ENCODE measurements at places on chromosomes 2 and 18.

- DNase-seq = no peak
Measured at GRCh38 chr2:240916571-240917008, 10.5 kb downstream of the CROCC2 start.

GRCh38 chr18:43819397-43819796 is 542.1 kb upstream of the SYT4 start:
- DNase-seq = no peak

DNA sequence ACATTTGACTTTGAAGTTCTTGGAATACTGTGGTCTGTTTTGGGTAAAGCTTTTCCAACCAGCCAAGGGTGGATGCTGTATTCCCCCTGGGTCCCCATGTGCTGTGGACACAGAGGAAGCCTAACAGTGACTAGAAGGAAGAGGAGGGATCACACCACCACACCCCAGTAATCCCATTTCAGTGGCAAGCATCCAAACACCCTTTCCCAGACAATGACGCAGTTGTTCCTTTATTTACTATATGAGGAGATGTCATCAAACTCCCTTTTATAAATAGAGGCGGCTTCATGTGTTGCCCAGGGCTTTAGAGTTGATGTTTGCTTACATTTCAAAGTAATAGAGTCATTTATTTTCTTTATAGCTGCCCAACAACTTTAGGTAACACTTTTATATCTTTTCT is 959.4 kb upstream of the GYPC start:
- DNase-seq = no peak

DNA sequence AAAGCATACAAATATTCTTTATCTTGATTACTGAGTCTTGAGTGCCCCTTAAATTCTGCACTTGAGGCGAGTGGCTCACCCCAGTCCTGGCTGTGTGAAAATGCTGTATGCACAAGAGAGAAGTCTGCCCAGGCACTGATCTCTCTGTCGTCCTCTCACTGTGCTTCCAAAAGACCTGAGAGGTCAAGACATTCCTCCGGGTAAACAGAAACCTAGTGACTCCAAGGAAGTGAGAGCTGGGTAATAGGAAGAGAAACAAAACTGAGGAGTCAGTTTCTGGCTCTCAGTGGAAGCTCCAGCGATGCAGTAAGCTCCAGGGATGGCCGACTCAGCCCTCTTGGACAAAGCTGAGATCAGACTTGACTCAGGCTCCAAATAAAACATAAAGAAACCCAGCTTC is 70.9 kb downstream of the AAK1 start:
- DNase-seq = no peak

DNA sequence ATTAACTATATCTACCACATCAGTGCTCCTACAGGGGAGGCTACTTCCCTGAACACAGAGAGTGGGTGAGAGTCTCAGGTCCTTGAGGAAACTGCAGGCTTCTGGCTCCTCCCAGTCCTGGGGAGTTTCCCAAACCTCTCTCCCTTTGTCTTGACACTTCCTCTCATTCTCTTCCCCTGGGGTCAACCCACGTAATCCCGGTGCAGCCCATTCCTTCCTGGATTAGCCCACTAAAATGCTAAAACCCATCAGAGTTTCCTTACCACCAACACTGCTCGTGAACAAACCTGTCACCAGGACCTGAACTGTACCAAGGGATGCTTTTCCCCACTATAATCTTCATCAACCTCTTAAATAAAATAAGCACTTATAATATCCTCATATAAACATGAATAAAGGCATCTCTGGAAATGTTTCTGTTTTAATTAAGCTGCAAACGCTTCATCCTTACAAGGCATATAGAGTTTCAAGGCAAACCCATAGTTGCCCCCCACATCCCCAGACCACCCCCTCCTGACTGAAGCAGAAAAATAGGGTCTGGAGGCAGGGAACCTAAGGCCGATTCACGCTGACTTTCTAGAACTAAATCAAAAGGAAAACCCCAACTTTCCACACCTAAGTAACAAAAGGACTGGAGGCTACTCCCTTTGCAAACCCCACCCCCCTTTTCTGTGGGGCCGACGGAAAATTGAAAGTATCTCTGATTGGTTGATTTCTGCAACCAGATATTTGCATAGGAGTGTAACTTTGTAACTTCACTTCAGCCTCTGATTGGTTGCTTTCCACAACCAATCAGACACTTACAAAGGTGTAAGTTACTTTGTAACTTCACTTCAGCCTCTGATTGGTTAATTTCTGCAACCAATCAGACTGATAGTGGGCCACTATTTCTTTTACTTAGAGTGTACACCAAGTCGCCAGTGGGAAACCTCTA is 19.0 kb downstream of the TMSB10 start:
- DNase-seq = no peak

DNA sequence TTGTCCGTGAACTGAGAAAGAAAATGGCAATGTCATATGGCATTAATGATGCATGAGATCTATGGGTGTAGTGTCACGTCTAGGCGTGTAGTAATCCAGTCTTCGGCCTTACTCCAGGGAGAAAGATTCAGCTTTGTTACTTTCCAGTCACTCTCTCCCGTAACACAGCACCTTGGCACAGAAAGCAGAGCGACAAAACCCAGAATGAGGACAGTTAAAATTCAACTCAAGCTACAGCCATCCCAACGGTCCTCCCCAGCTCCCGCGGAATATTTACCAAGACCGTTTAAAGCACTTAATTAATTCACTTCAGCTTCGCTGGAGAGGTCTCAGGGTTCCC is 797 bp upstream of the CRIM1 start:
- DNase-seq = no peak

GRCh38 chr2:175840256-175840655 is 161.8 kb downstream of the LNPK start:
- DNase-seq = no peak

GRCh38 chr18:48612511-48612910 is 73.7 kb downstream of the CTIF start:
- no peak for DNase-seq

DNA sequence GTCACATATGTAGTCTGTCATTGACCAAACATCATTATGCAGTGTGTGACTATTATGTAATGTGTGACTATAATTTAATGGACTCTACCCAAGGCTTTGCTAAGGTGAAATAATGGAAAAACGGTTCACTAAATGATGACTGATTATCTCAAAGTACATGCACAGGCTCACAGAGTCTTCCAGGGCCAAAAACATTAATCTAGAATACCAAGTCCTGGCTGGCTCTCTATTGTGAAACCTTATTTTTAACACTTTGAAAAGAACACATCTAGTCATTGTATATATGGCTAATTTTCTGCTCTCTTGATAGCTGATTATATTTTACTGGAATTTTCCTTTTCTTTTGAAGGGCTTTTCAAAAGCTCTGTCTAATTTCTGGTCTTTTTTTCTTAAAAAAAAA is 102.9 kb upstream of the THUMPD2 start:
- DNase-seq = no peak

DNA sequence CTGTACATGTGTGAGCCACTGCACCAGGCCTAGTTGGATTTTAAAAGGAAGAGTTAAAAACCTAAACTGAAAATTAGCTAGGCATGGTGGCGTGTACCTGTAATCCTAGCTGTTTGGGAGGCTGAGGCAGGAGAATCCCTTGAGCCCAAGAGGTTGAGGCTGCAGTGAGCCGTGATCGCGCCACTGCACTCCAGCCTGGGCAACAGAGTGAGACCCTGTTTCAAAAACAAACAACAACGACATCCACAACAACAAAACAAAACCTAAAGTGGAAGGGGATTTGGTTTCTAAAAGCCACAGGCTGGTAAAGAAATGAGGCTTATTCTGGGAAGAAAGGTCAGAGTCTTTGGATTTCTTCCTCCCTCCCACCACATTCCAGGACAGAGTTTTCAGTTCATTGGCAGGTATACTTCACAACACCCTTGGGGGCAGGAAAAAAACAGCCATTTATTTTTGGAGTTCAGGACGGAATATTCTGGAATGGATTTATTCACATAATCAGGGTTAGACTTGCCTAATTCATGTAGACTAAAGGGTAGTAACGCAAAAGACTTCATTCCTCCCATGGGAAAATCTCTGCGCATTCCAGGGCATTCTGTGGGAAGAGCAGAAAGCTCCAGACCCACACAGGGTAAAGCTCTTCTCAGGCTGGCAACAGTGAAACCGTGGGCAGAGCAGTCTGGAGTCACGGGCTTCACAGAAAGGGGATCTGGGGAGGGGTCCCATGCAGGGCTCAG is 34.9 kb downstream of the TEX44 start:
- no peak for DNase-seq

DNA sequence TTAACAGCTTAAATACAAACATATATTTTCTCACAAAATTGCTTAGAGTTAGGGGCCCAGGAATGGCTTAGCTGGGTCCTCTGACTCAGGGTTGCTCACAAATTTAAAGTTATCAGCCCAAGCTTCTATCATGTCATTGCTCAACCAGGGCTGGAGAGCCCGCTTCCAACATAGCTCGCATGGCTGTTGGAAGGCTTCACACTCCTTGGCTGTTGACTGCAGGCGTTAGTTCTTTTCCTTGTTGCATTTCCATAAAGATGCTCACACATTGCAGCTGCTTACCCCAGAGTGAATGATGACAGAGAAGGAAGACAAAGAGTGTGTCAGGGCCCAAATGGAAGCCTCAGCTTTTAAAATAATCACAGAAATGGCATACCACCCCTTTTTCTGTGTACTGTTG is 62.9 kb upstream of the TFPI start:
- DNase-seq = no peak

DNA sequence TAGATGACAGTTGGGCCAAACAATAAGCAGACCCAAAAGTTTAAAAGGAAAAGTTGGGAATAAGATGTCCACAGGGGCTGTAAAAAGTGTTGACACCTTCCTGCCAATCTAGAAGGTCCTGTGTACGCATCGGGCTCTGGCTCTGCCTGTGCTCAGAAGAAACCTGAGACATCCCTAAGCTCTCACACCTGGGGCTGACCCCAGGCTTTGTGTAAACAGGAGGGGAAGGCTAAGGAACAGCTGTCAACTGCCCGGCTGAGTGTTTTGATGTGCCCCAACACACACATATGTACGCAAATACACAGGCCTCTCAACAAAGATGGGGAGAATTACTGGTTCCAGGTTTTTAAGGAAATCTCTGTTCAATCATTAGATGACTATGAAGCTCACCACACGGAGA is 59.5 kb downstream of the TMEM131 start:
- no peak for DNase-seq

- DNase-seq = no peak
Measured at GRCh38 chr2:208251098-208251497, 3.8 kb downstream of the IDH1 start.

GRCh38 chr2:173414823-173415322 is 60.2 kb downstream of the CDCA7 start:
- DNase-seq = no peak

- no peak for DNase-seq
Measured at GRCh38 chr2:105795575-105795934, 50.8 kb downstream of the NCK2 start.

DNA sequence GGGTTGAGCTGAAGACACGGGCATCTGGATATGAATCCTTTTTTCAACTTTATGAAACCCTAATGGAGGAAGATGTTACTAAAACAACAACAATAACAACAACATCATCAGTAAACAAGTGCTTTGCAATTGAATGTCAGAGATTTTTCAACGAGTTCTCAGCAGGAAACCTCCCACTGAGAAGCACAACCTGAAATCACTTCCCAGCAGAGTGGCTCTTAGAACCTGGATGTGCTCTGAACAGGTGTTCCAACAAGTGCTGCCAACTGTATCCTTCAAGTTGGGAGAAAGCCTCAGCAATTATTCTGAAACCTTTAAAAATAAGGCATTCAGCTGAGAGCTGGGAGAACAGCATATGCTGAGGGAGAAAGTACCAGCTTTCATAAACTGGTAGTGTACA is 1622.7 kb upstream of the CELF4 start:
- no peak for DNase-seq

DNA sequence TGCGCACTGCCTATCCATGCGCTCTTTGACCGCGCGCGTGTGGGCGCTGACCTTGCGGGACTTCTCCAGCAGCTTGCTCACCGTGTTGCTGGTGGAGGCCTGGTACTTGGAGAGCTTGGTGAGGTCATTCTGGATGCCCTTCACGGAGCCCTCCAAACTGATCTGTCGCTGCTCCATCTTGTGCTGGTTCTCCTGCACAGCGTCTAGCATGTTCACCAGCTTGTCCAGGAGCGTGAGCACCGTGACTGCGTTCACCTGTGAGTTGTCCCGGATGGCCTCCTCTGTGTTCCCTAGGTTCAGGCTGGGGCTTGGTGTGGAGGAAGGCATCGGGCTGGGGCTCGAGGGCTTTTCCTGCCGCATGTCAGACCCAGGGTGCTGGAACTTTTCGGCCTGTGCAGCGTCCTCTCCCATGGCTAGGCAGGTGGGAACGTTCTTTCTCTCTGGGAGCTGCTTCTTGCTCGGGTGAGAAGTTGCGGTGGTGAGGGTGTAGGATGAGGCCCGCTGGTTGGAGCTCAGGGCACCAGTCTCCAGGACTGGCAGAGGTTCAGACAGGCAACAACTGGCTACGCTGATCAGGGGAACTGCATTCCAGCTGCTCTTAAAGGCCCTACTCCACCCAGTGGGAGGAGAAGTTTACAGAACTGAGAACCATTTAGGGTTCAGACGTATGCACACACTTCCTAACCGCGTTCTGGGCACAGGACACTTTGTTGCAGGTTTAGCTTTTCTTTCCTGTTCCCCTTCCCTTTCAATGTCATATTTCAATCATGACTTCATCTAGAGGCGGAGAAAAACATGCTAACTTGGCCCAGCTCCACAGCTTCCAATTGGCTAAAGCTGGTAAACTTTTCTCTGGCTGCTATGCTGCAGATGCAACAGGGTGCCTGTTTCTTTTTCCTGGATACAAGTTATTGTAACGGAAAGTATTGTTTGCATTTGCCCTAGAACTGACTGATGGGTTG is at the start of gene CAVIN2:
TSS of gene CAVIN2 (minus strand) at position 574 of the 962 bp plus-strand sequence. CDS start at position 411, 163 bp downstream.
- no peak for DNase-seq

GRCh38 chr2:133586978-133587377 is 18.7 kb upstream of the NCKAP5 start:
- no peak for DNase-seq

DNA sequence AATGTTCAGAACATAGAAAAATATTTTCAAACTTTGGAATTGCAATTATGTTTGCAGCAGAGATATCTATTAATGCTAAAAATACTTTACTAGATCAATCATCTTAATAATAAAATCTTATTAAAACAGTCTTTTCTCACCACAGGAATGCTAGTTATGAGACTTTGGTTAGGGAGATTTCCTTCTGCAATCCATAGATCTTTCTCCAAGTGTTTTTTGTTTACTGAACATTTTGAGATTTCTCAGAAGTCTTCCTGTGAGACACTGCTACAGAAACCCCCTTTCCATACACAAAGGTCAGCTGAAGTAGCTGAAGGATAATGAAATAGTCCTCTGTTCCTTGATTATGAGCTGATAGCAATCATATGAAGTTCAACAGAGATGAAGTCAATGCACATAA is 59.4 kb upstream of the RAPH1 start:
- no peak for DNase-seq

- DNase-seq = no peak
Measured at GRCh38 chr18:57998461-57998860, 45.6 kb upstream of the NEDD4L start.

DNA sequence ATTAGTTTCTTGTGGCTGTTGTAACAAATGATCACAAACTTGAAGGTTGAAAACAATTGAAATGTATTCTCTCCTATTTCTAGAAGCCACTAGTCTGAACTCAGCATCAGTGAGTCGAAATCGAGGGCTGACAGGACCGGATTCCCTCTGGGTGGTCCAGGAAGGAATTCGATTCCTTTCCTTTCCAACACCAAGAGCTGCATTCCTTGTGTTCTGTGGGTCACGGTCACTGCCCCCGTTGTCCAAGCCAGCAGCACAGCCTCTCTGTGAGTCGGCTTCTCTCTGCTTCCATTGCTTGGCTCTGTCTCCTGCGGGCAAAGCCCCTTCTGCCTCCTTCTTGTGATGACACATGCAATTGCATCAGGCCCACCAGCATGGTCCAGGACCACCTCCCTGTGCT is 67.3 kb downstream of the SMIM21 start:
- no peak for DNase-seq

Data from stimulated activated CD4-positive, alpha-beta T cell treated with anti-CD3 and anti-CD28 coated beads, Interleukin-4, amount 100 ng/mL, for 1 hour (primary cell).